ENCODE measurements at places on chromosomes 7 and 10. TPM values are rescaled to one million over a fixed set of nuclear protein-coding genes. Genes with fewer than 3 reads are reported as not detected.

Gene SLC29A4
- total RNA-seq: 3.8 TPM

Gene CYP2E1
- 0.37 TPM for total RNA-seq

Gene HOXA1
- total RNA-seq: 1.00 TPM

Gene AKR1E2
- total RNA-seq: 13.9 TPM

Gene PPP2R2D
- 19.2 TPM for total RNA-seq

Gene CCDC146
- 3.1 TPM for total RNA-seq
